Suppressor macrophage treated with lipopolysaccharide for 1 hour (primary cell): ENCODE measurements at places on chromosomes 6 and 20.

GRCh38 chr20:19330731-19331130, 118.3 kb downstream of the SLC24A3 start:
- peak; percentile 33 for DNase-seq

GRCh38 chr6:122399348-122400120, at the start of gene HSF2:
Gene HSF2 (plus strand): TSS chr6:122399652. CDS start chr6:122399738, 86 bp downstream.
- DNase-seq, result peak; percentile 97

- DNase-seq, result peak; percentile 36
Measured at GRCh38 chr6:57108691-57109090, 18.7 kb downstream of the ZNF451 start.

GRCh38 chr6:155174576-155175211, 89.1 kb upstream of the CLDN20 start:
- peak; percentile 85 for DNase-seq

GRCh38 chr6:1482381-1483166, 93.2 kb downstream of the FOXF2 start:
- DNase-seq, result no peak

GRCh38 chr6:55957961-55958422, 82.6 kb upstream of the BMP5 start:
- no peak for DNase-seq

- no peak for DNase-seq
Measured at GRCh38 chr20:40502576-40502975, 186.5 kb downstream of the MAFB start.

- no peak for DNase-seq
Measured at GRCh38 chr6:128033156-128033555, 132.3 kb upstream of the THEMIS start.

- DNase-seq, result peak; percentile 68
Measured at GRCh38 chr6:157962601-157963302, 18.9 kb upstream of the SYNJ2 start.

GRCh38 chr6:167550941-167551627, 226.2 kb downstream of the TTLL2 start:
- DNase-seq, result no peak

- DNase-seq, result no peak
Measured at GRCh38 chr6:74899416-74899815, 306.4 kb downstream of the COL12A1 start.

GRCh38 chr6:76790881-76791280, 672.4 kb downstream of the HTR1B start:
- DNase-seq, result no peak

- DNase-seq, result peak; percentile 57
Measured at GRCh38 chr6:46704562-46704961, 16.9 kb downstream of the TDRD6 start.

DNA sequence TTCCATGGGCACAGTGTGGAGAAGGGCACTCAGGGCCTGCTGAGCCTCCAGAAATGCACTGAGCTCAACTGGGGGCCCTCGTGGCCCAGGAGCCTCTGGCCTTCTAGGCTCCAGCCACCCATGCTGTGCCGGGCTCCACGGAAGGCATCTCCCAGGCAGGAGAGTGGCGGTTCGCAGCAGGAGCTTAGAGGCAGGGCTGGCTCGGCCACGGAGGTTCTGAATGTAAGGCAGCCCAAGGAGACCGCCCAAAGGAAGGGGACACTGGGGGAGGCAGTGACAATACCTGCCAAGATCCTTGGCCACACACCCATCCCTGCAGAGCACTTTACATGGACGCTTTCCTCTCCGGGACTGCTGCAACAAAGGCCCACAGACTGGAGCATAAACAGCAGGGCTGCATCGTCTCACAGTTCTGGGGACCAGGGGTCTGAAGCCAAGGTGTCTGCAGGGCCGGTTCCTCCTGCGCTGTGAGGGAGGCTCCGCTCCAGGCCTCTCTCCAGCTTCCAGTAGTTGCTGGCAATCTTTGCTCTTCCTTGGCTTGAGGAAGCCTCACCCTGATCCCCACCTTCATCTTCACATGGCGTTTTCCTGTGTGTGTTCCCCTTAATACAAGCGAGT, 128.2 kb upstream of the CDH4 start:
- no peak for DNase-seq

GRCh38 chr6:32050562-32050961, 12.3 kb downstream of the CYP21A2 start:
- no peak for DNase-seq

DNA sequence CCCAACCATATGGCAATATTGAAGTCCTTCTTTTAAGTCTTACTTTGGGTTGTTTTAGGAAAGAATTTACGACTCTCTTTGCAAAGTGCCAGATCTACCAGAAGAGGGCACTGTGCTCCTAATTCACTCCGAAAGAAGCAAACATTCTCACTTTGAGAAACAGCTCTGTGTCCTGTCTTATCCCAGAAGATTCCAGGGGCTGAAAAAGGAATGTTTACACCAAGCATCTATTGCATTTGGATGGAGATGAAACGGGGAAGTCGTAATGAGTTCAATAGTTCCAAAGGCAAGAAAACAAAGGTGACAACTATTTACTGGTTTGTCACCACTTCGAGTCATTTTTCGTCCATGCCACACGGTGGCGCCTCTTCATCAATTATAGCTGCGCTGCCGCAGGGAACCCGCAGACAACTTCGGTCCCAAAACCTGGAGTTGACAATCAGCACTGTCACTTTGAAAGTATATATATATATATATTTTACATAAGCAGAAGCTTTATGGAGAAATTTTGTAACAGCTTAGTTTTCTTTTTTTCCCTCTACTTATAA, 121.6 kb downstream of the MOXD1 start:
- peak; percentile 86 for DNase-seq

DNA sequence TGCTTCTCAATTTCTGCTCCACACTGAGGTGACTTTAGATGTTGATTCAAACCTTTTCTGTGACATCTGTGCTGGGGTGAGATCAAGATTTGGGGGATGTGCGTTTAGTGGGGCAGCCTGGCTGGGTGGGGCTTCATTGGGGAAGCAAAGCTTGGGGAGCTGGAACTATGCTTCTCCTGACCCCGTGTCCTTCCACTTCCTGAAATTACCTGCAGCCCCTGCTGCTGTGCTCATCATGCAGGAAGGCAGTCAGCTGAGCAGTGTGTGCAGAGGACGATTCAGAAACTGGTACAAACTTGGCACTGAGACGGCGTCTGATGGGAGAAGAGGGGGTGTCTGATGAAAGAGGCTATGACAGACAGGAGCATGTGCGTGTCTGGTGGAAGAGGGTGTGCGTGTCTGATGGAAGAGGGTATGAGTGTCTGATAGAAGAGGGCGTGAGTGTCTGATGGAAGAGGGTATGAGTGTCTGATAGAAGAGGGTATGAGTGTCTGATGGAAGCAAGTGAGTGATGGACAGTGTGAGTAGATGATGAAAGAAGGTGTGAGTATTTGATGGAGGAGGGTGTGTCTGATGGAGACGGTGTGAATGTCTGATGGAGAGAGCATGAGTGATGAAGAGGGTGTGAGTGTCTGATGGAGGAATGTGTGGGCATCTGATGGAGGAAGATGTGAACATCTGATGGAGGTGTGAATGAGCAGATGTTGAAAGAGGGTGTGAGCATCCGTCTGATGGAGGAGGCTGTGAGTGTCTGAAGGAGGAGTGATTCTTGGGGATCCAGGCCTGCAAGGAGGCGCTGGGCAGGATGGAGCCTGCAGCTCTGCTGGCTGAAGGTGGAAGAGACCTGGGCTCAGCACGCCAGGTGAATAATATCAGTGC, 103.4 kb downstream of the SYCP2 start:
- no peak for DNase-seq

DNA sequence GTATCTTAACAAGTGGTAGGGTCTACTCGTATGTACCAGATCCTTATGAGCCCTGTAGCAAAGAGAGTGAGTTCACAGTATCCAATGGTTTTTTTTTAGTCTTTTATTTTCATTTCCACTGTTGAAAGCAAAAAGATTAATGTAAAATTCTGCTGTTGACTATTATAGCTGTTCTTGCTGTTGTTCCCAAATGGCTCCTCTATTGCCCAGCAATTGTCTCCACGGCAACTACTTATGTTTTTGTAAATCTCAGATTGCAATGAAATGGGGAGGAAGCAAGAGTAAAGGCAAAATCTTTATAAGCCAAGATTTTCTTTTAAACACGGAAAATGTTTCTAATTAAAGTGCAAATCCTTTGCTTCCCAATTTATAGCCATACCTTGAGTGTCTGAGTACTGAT, 406.1 kb downstream of the EPM2A start:
- DNase-seq, result no peak

DNA sequence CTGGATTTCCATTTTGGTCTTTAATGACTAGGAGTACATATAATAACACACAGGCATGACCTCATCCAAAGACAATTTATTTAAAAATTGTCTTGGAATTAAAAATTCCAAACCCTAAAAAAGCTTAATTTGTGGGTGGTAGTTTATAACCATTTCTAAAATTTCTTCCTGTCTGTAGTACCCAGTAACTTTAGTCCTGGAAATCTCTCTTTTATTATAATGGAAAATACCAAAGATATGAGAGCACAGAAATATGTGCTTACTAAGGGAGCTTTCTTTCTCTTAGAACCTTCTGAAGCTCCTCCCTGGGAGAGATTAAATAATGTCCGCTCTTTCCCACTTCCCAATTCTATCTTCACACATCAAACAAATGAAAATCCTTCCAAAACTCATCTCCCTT, 70.5 kb upstream of the PRL start:
- no peak for DNase-seq

GRCh38 chr6:57303931-57304681, 13.3 kb upstream of the PRIM2 start:
- DNase-seq, result no peak

- no peak for DNase-seq
Measured at GRCh38 chr6:137434640-137435039, 59.6 kb downstream of the OLIG3 start.

- no peak for DNase-seq
Measured at GRCh38 chr6:127118298-127119101, at the start of gene RSPO3. Gene RSPO3 (plus strand): TSS chr6:127118671. CDS start chr6:127119193, 522 bp downstream.

GRCh38 chr6:186340-186965, 105.8 kb upstream of the DUSP22 start:
- no peak for DNase-seq

GRCh38 chr6:30775104-30775503, 30.8 kb upstream of the IER3 start:
- no peak for DNase-seq

GRCh38 chr6:34979994-34980393, 90.9 kb downstream of the ANKS1A start:
- DNase-seq, result no peak

DNA sequence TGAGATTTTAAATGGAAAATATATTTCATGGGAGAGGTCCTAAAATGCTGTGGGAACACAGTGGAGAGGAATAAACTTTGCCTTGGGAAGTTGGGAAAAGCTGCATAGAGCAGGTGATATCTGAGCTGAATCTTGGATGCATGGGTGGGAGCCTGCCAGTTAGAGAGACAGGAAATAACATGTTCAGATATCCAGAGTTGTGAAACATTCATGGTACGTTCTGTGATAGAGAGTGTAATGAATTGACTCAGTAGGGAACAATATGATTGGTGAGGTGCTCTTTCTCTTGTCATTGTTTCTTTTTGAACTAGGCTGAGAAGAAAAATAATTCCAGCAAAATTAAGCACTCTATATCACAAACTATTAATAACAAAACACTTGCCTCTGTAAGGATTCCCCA, 72.8 kb downstream of the RPS12 start:
- no peak for DNase-seq

DNA sequence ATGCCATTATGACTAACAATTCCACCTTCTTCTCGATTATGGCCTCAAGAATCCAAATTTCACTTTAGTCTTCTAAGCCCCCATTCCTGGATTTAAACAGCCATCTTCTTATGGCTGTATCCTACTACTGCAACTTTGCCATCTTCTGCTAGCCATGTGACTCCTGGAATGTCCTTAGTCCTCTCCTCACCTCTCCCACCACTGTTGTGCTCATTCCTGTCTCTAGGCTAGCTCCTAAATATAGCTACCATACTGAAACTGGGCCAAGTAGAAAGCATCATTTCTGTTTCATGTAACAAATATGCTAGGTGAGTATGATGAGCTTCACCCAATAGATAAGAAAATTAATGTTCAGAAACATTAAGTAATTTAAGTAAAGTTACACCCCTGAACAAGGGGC, 313.1 kb downstream of the CLVS2 start:
- DNase-seq, result no peak

DNA sequence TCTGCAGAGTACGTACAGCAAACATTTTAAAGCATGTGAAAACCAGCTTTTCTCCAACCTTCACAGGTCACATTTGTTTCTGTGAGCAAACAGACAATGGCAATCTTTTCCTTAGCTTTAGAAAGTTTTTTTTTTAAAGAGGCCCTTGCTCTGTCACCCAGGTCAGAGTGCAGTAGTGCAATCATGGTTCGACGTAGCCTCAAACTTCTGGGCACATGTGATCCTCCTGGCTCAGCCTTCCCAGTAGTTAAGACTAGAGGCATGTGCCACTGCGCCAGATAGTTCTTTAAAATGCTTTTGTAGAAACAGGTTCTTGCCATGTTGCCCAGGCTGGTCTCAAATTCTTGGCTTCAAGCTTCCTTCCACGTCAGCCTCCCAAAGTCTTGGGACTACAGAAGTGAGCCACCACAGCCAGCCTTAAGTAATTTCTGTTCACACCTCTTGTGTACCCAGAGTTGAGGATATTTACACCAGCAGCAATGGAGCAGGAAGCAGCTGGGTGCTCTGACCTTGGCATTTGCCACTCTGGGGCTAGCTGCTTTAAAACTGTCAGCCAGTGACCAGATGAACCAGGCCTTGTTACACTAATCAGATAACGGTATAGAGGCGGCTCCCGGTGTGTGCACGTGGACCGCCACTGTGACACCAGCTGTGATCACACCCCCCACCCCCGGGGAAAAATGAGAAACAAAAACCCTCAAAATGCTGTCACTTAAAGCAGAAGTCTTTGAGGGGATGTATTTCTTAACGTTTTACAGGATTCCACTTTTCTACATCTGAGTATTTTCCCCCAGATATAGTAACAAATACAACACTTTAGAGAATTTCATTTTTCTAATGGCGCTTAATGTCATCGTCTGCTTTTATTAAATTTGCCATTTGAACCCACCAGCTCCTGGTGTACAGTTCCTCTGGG, 71.3 kb downstream of the AKAP12 start:
- DNase-seq, result no peak

DNA sequence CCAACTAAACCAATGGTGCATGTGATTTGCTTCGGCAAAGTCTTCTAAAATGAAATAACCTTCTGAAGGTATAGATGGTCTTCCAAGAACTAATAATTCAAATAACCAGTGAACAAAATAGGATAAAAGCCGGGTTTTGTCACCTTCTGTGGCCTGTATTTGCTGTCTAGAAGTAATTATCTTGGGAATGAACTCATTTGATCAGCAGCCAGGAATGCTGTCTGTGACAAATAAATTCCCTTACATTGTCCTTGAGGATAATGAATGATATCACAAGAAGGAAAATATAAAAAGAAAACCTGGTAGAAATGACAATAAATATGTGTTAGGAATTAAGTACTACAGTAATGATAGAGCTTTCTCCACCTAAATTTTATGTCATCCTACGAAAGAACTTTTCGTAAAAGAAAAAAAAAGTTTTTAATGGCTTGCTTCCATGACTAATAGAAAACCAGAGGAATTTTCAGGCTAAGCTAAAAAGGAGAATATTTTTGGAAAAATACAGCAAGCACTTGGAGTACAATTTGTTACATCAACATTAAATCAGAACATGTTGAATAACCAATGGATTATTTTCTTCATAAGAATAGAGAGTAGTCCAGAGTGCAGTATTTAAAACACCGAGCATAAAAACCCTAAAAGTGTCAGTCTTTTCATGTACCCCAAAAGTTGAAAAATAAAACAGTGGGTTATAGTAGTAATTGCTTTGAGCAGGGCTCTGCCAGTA, 247.7 kb downstream of the TBC1D7 start:
- no peak for DNase-seq

- no peak for DNase-seq
Measured at GRCh38 chr20:33653900-33654596, 8.1 kb upstream of the C20orf144 start.

GRCh38 chr6:43491750-43492661, 14.6 kb downstream of the TJAP1 start:
- no peak for DNase-seq
